ENCODE measurements at places on chromosomes 2 and 18. TPM values are rescaled to one million over a fixed set of nuclear protein-coding genes. Genes with fewer than 3 reads are reported as not detected.

SPP2 gene
- not detected for total RNA-seq

ACTR3 gene
- 248 TPM for total RNA-seq

UGT1A10 gene
- total RNA-seq, result not detected

MYO1B gene
- 131 TPM for total RNA-seq

PCARE gene
- total RNA-seq, result not detected

AKAIN1 gene
- not detected for total RNA-seq

ODC1 gene
- total RNA-seq, result 111 TPM

UCN gene
- 0.37 TPM for total RNA-seq

FN1 gene
- total RNA-seq, result 353 TPM

EGR4 gene
- total RNA-seq, result not detected

ACVR1C gene
- 0.17 TPM for total RNA-seq

POTEJ gene
- 0.47 TPM for total RNA-seq

GPR17 gene
- not detected for total RNA-seq

OSBPL6 gene
- 5.3 TPM for total RNA-seq
